A172 (cell line): ENCODE measurements at places on chromosomes 11 and 22.
A peak's percentile ranks its signal among the peaks of the same experiment; 100 is the strongest.

DNA sequence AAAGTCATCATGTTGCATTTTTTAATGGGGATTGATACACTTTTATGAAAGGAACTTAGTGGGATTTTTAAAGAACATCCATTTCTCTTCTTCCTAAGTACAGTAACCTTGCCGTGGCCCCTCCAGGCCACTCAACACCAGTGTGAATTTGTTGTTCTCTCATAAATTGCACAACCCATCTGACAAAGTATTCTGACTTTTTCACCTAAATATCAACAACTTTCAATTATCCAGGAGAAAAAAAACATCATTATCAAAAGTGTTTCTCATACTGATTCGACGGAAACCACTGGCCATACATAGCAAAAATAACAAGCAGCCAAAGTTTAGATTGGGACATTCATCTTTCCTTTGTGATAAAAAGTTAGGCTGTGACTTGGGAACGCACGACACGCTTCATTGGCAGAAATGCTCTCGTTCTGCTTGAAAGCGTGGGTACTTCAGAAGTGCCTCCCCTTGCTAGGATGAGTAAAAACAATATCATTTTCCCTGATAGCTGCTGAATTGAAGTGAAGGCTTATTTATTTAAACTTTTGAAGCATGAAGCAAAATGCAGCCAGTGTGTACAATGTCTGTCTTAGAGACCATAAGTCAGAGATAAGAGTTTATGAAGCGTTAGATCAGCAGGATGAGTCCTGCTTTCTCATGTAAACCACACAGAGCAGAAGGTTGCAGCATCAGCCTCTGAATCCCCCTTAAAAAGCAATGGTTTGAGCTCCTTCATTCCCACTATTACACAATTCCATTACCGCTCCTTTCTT is 20.6 kb upstream of the EIF3M start:
- DNase-seq, result no peak

- no peak for DNase-seq
These were observed 259.5 kb downstream of the CADM1 start for GRCh38 chr11:115244758-115245157.

GRCh38 chr11:69456712-69457111 is 24.8 kb upstream of the LINC01488 start:
- no peak for DNase-seq

DNA sequence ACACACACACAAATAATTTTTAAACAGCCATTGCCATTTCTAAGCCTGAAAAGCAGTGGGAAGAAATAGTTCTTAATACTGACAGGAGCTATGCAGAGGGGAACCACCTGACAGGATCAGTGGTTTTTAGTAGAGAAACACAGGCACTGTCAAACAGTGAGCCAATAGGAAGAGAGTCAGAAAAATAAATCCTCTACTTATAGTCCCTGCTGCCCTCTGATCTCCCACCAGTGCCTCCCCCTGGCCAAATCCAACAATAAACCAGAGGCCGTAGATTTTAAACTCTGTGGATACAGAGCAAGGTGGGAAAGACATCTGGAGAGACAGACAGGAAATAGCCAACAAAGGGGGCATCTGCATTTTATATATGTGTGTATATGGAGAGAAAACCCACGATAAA is 7.9 kb upstream of the OR56B4 start:
- no peak for DNase-seq

GRCh38 chr11:29159552-29160465 is 857.0 kb downstream of the KCNA4 start:
- peak; percentile 71 for DNase-seq

DNA sequence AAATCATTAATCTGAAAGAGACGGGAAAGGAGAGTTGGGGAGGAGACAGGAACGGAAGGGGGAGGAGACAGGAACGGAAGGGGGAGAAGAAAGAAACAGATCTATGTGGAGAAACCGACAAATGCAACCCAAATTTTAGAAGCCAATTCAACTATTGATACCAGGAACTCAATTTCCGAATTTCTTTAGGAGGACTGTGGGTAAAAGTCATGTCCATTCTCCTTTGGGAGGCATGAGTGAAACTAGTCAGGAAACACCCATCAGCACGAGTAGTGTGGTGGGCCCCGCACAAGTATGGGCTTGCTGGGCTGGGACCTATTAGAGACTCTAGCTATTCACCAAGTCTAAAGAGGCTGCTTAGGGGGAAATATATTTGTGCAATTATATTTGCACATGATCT is 18.1 kb downstream of the ANO3 start:
- peak; percentile 2 for DNase-seq

DNA sequence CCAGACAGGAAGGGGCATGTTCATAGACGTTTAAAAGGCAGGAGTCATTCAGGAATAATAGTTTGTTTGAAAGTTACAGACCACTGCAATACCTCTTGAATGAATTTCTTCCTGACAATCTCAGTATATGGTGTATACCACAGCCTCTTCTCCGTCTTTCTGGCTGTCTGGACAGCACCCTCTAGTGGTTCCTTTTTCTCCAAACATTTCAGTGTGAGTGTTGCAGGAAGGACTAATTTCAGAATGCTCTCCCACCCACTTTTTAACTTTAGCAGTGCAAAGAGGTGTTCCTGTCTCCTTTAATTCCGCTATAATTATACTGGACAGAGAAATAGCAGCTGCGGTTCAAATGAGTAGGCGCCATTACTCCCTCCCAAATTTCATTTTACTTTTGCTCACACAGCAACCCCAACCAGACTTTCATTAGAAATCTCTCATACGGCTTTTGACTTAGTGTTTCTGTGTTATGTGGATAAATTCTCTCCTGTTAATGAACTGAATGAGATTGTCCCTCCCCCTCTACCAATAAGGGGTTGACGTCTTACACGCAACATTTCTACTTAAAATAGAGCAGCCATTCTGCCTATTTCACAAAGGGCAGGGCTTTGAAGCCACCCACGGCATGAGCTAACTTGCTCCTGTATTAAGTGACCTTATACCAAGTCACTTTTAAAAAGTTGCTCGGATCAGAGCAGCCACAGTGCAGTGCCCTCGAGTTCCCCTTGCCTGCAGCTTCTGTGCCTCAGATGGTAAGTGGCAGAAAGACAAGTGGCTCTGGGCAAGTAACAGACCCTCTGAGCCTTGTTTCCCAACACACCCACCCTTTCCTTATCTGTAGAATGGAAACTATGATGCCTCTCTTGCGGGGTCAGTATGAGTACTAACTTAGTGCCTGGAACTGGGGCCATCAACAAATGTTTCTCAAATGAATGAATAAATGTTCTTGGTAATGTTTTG is 368.6 kb downstream of the OPCML start:
- DNase-seq, result peak; percentile 10
